ENCODE measurements at places on chromosomes 6 and 20. TPM values are rescaled to one million over a fixed set of nuclear protein-coding genes. Genes with fewer than 3 reads are reported as not detected.

- no peak for DNase-seq
Measured at GRCh38 chr6:151255811-151256210, 16.0 kb downstream of the AKAP12 start.

The ANGPT4 gene
- polyA plus RNA-seq, result 0.14 TPM

The METTL24 gene
- not detected for polyA plus RNA-seq

The BEND3 gene
- polyA plus RNA-seq, result 0.52 TPM

DNA sequence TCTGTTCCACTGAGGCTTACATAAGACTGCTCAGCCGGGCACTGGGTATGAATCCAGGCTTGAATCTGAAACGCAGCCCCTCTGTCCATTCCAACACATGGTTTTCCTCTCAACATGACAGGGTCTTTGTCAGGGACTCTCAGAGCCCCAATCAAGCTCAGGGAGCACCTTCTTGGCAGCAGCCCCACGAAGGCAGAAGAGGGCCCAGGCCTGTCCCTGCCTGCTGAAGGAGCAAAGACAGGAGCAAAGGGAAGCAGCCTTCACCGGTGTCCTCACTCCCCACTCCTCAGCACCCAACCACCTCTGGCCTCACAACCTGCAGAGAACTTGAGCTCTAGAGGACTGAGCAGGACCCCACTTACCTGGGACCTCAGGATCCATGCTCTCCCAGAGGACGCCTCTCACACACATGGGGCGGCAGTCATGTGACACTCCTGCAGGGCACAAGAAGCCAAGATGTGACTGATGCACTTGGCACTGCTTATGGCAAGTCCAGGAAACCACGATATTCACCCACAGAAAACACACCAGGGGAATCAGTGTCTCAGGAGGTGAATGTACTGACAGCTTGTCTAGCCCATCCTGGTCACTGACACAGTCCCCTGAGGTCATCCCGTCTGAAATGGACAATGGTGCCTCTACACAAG is 4.3 kb downstream of the SNHG17 start:
- DNase-seq, result no peak

The COL9A1 gene
- not detected for polyA plus RNA-seq

DNA sequence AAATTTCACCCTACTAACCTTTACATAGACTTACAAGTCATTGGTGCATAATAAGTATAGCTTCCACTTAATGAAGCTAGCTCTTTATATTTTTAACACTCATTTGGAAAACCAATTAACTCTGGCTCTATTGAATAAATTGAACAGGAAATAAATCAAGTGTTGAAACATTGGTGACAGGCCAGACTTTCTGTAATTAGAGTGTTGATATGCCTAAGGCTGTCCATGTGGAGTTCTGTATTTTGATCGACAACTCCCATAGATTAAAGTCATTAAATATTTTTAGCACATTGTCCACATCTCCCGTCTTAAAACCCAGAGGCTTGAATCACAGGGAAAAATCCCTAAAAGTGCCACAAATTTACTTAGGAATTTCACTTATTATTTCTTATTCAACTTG is 468.3 kb downstream of the KHDRBS2 start:
- no peak for DNase-seq

DNA sequence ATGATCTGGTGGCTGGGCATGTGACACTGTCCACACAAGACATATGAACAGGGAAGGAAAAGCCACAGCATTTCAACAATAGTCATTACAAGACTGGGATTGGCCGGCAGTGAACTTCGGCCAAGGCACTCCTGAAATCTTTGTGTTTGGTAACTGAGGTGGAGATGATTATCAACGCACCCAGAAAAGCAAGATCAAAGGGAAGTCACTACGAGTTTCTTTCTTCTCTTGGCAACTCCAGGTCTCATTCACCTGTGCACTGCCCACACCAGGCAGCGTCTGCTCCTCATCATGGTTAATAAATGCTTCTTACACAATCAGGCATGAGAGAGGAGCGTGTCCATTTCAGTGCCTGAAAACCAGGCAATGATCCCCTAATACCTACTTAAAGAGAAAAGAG is 20.5 kb upstream of the FOXC1 start:
- no peak for DNase-seq

GRCh38 chr6:30042476-30042875 is 18.6 kb upstream of the POLR1H start:
- DNase-seq, result no peak

GRCh38 chr20:54218470-54218869 is 10.6 kb downstream of the PFDN4 start:
- no peak for DNase-seq

DNA sequence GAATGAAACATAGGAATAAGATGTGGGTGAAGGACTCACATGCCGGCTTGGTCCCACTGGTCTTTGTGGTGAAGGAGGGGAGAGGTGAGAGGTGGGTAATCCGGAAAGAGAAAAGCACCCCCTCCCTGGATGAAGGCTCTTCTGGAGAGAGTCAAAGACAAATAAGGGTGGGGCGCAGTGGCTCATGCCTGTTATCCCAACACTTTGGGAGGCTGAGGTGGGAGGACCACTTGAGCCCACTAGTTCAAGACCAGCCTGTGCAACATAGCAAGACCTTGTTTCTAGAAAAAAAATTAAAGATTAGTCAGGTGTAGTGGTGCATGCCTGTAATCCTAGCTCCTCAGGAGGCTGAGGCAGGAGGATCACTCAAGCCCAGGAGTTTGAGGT is 3.1 kb downstream of the LTB start:
- DNase-seq, result no peak

The ZNF391 gene
- 0.04 TPM for polyA plus RNA-seq
